AG08395 (cell line): ENCODE measurements at places on chromosomes 16 and 17.
A peak's percentile ranks its signal among the peaks of the same experiment; 100 is the strongest.

DNA sequence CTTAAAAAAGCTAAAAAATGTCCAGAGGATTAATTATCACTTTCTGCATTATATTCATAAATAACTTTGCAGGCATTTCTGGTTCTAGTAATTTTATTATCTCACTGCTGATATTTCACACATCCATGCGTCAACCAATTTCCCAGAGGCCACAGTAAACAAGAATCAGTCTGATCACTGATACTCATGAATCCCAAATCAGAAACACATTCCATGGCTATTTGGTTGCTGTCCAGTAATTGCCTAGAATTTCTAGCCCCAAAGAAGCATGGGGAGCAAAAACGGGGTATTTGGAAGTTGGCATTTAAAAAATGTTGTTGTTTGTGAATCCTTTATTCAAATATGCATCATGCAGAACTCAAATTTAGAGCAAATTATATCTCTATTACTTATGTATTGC, 244.8 kb downstream of the CDH8 start:
- DNase-seq: peak; percentile 17

DNA sequence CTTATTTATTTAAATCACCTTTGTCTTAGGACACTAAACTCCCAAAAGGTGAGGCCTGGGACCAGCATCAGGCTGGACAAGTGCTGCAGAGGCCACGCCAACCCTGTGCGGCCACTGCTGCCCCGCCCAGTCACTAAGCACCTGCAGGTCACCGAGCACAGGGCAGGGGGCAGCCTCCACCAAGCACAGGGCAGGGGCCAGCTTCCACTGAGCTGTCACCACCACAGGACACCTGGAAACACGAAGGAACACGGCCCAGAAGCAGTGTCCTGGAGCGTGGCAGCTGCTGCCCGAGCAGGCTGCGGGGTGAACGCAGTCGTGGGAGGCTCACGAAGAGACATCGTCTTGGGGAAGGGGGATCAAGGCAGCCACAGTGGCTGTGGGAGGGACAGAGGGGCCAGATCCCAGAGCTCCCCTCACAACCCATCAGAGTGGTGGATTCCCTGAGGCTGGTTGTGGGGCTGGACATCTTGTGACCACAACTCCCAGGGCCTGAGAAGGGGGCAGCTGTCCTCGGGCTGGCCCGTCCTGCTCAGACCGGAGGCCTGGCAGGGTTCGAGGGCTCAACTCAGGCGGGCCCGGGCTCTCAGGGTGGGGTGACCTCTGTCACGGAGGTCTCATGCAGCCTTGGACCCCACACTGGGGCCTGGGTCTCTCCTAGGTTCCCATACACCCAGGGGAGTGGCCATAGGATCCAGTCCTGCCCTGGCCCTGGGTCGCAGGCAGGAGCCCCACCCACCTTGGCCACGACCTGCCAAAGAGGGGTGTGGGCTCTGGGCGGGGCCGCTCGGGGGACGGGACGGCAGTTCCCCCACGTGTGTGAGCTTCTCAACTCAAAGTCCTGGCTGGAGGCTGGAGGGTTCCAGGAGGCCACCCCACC, 18.7 kb downstream of the RAB40B start:
- DNase-seq: no peak

GRCh38 chr16:84914273-84914672, 94.5 kb downstream of the CRISPLD2 start:
- no peak for DNase-seq

DNA sequence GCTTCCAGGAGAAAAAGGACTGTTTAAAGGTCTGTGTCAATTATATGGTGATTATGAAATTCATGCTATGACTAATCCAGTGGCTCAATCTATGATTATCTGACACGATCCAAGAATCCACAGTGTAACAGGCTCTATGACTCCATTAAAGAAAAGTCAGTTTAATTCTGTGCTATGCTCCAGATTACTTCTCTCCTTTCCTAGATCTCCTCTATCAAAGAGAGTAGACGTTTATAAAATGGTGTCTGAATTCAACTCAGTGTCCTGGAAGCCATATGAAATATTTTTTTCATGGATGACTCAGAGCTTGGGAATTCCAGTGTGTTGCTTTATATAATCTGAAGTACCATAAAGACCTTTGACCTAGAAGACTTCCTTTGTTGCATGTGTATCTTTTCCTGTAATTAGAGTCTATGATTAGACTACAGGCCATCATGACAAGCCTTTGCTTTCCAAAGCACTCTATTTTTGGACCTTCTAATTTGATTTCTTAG, 27.0 kb upstream of the NF1 start:
- peak; percentile 82 for DNase-seq

DNA sequence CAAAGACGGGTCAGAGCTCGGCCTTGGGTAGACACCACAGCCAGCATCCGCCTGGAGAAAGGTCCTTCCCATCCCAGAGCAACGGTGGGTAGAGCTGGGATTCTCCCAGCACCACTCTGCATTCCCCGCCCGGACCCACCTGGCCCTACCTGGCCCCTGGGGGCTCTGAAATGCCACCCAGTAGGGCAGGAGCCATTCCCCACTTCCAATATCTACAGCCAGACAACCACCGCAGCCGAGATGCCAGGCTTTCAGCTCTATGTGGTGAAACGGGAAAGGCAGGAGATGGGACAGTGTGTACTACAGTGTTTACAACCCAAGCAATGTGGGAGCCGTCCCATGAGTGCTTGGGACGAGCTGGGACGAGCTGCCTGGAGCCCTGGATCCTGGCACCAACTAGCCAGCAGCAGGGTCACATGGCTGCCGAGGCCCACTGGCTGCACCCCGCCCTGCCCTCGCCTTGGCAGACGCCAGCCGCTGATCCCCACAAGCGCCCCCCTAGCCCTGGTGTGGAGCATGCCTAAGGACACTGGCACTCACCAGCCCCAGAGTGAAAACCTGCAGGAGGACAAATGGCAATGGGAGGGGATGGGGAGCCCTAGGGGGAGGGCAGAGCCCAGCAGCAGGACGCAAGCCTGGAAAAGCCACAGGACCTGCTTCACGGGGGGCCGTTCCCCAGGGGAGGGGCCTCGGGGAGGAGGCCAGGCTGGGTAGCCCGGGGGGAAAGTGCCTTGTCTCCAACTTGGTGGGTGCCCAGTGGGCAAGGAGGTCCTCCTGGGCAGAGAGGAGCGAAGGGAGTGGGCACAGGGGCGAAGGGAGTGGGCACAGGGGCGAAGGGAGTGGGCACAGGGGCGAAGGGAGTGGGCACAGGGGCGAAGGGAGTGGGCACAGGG, 13.5 kb downstream of the TMC6 start:
- DNase-seq: no peak

GRCh38 chr17:17971431-17972125, 622 bp downstream of the TOM1L2 start:
- DNase-seq: no peak

GRCh38 chr16:82730901-82731300, 104.1 kb downstream of the CDH13 start:
- DNase-seq: no peak

DNA sequence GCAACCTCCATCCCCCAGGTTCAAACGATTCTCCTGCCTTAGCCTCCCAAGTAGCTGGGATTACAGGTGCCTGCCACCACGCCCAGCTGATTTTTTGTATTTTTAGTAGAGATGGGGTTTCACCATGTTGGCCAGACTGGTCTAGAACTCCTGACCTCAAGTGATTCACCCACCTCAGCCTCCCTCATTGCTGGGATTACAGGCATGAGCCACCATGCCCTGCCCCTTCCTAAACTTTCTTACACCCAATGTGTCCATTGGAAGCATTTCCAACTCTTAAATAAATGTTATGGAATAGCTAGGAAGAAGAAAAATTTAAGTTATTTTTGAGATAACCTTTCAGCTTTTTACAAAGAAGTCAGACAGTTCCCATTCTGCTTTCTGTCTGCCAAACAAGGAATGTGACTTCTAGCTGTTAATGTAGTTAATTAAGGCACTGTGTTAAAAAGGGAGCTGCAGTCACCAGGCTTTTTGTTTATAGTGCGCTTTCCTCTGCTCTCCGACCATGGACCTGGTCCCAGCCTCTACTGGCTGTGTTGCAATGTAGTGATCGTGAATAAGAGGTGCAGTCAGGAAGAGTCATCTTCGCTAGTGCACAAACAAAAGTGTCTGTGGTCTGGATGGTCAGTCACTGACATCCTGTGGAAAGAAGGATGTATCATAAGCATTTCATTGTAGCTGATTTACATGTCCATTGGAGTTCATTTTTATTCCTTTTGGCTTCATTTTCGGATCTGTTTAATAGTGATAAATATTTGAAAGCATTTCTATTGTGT, 39.7 kb downstream of the USP10 start:
- peak; percentile 93 for DNase-seq

GRCh38 chr16:23858542-23858941, 22.8 kb downstream of the PRKCB start:
- no peak for DNase-seq

DNA sequence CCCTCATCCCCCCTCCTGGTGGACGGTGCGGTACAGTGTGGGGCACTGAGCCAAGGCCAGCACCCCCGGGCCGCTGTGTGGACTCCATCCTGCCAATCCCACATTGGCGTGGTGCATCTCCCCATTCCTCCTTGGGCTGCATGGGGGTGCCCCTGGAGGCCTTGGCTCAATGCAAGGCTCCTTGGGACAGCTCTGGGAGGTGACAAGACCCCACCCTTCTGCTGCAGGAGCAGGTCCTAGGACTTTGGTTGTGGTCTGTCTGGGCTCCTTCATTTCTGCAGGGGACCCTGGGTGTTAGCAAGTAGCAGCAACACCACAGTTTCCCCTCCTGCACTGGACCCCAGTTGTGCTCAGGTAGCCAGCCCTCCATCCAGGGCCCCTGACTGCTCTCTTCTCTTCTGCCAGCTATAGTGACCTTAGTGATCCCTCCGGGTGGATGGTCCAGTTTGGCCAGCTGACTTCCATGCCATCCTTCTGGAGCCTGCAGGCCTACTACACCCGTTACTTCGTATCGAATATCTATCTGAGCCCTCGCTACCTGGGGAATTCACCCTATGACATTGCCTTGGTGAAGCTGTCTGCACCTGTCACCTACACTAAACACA, 1.3 kb downstream of the PRSS21 start:
- DNase-seq: no peak

- no peak for DNase-seq
These were observed 9.3 kb downstream of the HS3ST3A1 start for GRCh38 chr17:13592427-13592826.

DNA sequence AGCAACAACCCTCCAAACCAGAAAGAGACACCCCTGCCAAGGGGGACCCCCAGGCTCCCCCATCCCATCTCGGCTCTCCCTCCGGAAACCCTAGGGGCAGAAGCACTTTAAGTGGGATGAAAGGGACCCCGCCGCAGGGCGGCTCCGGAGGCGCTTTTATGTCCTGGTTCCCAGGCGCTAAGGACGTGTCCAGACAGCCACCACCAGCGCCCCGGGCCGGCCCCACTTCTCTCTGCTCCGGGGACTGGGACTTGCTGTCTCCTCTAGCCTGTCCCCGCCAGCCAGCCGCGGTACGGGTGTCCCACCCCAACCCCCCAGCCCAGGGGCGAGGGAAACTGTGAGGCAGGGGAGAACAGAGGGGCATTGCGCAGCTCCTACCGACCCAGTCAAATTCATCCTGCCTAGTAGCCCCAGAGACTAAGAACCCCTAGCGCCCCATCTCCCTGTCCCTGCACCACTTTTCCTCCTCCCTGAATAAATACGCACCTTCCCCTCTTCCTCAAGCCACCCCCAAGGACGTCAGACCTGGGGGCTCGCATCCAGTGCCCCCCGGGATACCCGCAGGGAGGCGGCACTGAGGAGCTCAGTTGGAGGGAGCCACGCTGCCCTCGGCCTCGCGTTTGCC, 4.1 kb downstream of the SP6 start:
- no peak for DNase-seq

- no peak for DNase-seq
These were observed 49.4 kb downstream of the CCDC42 start for GRCh38 chr17:8695241-8695640.

DNA sequence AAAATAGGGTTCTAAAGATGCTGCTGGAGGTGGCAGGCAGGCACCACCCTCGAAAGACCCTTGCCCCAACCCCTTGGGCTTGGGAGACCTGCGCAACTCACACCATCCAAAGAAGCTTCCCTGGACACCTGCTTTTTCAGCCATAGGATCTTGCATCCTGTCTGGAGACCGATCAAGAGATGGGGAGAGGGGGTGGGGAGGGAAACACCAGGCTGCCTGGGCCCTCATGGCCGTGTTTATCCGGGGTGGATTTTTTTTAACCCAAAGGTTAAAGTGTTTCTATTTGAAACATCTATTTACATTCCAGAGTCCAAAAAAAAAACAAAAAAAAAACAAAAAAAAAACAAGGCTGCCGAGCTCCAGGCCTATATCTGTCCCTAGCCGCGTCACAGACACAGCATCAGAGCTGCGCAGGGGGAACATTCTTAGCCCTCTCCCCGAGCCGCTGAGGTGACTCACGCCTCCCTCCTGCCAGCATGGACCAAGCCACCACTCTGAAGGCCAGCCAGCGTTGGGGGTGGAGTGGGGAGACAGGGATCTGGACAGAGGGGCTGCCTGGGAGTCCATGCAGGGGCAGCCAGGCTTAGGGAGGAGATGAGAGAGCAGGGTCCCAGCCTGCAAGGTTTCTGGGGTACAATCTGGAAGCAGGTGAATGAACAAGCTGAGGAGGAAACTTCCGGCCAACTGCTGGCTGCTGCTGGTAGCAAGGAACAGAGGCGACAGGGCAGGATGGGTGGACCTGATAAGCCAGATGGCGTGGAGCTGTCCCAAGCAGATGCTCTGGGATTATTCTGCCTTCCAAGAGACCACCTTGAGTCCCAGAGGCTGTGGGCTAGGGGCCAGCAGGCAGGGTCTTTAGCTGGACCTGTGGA, 14.8 kb downstream of the HDAC5 start:
- peak; percentile 96 for DNase-seq
